Stimulated activated CD4-positive, alpha-beta T cell treated with anti-CD3 and anti-CD28 coated beads, Interleukin-4, amount 100 ng/mL, for 24 hours (primary cell): ENCODE measurements at places on chromosomes 11 and 22.

DNA sequence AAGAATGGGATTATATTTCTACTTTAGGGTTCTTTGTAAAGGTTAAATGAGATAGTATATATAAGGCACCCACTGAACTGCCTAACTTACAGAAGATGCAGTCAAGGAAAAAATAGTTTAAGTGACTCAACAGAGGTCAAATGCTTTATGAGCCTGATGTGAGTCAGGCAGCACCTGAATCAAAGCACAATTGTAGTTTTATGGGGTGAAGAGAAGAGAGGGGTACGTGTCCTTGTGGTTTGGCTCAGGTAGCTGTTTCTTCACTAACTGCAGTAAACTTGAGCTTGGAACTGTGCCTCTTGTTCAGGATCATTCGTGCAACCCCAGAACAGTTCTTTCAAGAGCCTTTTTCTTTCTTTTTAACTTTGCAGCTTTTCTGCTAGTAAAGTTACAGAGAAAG lies 125.2 kb upstream of the SPON1 start:
- no peak for DNase-seq

DNA sequence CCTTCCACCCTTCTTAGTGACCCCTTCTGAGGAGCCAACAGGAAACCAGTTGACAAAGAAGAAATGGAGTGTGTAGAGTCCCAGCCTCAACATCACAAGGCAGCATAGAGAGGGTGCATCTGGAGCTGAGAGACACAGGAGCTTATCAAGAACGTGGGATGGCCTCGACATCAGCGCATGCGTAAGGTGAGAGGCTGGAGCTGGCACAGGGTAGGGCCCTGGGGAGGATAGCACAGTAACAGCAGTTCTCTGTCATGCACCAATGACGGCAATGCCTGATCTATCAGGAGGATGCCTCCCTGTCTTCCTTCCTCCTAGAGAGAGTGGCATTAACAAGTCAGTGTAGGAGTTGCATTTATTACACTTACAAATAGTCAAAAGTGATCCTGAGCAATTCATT lies 426.1 kb downstream of the NTM start:
- no peak for DNase-seq

GRCh38 chr11:73243093-73243485 lies 25.0 kb downstream of the P2RY2 start:
- DNase-seq = no peak

DNA sequence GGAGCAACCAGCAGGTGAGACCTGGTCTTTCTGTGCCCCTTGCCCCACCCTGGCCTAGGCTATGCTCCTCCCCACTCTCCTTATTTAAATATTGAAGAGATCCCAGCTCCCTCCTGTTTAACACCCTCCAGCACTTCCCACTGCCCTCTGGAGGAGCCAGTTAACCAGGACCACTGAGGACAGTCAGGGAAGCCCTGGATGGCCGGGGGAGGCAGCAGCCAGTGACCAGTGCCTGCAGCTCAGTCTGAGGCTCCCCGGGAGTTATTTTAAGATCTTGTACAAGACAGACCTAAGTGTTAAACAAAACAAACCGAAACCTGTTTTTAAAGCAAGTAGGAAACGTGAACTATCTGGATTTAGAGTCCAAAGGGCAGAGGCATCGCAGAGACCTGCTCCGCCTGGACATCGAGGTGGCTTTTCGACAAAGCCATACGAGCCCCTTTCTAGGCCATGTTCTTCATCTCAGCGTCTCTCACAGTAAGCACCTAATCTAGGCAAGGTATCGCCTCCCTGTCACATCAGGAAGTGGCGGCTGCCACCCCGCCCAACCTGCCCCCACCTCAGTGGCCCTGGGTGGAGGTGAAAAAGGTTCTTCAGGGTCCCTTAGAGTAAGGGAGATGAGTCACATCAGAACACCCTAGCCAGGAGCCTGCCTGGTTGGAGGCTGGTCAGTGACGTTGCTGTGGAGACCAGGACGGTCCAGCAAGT lies 35.2 kb downstream of the TRMU start:
- DNase-seq = no peak

DNA sequence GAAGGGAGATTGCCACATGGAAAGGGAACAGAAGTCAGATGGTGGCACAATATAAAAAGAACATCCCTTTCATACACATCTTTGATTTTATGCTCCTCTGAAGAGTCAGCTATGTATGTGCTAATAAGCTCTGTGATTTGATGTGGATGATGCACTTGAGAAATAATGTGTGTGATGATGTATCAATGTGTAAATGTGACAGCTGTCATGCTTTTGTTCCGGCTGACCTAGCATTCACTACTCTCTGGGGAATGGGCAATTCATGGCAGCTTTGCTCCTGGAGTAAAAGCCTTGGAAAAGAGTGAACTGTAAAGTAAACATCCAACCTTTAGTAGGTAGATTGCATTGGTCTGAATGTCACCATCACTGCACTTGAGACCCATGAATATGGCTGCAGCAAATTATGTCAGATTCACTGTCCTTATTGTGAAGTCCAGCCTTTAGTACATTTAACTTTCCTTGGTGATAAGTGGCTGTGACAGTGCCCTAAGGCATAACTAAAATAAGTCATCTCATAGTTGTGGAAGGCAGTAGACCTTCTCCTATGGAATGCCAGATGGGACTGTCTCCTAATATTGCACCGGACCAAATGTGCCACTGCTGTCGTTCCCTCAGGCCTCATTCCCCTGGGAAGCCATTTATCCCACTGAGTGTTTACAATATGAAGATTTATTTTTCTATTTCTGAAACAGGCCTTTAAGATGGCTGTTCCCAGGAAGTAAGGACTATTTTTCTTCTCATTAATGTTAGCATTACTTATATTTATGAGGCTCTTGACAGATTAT lies 178.2 kb upstream of the CCDC90B start:
- DNase-seq = no peak

GRCh38 chr22:30175690-30176288 lies 70.8 kb downstream of the LIF start:
- no peak for DNase-seq

GRCh38 chr22:30830907-30831306 lies 136.2 kb downstream of the OSBP2 start:
- no peak for DNase-seq

- DNase-seq = no peak
Observed at GRCh38 chr11:107757661-107758060, 45.8 kb upstream of the SLN start.

DNA sequence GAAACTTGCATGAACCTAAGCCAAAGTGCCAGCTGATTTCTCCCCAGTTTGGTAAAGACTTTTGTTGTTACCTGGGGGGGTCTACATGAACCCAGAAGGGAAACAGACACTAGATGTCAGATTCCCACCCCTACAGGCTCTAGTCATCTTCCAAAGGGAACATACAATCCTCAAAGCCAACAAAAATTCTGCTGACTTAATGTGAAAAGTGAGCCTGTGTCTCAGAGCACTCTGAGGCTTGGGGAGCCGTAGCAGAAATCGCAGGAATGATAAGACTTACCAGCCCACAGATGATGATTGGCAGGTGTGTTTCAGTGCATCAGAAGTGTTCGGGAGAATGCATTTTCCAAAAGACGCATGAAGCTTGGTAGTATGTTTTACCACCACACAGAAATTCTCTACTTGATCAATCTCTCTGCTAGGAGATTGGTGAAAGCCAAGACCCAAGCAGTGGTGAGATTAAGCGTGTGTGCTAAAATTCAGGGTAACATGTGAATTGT lies 187.1 kb downstream of the DBX1 start:
- DNase-seq = no peak

- peak; percentile 83 for DNase-seq
Observed at GRCh38 chr22:37681556-37682049, 4.5 kb upstream of the NOL12 start.

DNA sequence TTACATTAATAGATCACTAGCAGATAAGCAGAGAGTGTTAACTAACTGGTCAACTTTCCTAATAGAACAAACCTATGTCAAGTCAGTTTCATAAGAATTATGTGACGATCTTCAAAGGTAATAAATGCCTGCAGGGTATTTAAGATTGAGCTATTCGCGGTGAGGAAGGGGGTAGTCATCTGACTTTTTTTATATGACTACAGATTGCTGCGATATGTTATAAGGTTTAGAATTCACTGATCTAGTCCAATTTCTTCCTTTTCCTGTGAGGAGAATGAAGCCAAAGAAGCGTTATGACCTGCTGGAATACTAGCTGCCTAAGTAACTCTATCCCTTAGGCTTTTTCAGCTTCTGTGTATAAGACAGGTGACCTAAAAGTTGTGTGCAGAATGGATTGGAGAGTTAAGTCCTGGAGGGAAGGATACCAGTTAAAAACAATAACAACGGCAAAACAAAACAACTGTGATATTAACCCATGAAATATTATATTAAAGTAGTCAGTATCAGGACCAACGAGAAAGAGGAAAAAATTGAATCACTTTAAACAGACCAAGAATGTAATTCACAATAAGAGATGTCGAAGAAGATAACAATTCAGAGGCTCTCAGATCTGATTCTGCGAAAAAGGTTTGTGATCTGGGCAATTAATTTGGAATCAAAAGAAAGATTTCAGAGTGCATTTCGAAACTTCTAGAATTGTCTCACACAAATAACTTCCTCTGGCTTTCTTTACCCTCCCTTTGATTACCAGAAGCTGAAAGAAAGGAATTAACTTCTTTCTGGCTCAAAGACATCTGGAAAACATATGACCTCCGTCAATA lies 630 bp downstream of the CASP4 start:
- DNase-seq = no peak

DNA sequence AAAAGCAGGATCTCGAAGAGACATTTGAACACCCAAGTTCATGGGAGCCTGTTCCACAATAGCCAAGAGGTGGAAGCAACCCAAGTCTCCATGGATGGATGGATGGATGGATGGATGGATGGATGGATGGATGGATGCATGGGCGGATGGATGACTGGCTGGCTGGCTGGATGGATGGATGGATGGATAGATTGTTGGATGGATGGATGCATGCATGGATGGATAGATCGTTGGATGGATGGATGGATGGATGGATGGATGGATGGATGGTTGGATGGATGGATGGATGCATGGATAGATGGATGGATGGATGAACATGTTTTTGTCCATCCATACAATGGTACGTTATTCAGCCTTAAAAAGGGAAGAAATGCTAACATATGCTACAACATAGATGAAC lies 603.4 kb downstream of the BRD1 start:
- no peak for DNase-seq

GRCh38 chr11:61616434-61616833 lies 35.6 kb upstream of the SYT7 start:
- no peak for DNase-seq

- no peak for DNase-seq
Observed at GRCh38 chr11:95248666-95249467, 17.9 kb upstream of the SESN3 start.

- DNase-seq = no peak
Observed at GRCh38 chr22:50326225-50326955, 422 bp downstream of the DENND6B start.

GRCh38 chr22:36212901-36213300 lies 11.3 kb upstream of the APOL4 start:
- no peak for DNase-seq

DNA sequence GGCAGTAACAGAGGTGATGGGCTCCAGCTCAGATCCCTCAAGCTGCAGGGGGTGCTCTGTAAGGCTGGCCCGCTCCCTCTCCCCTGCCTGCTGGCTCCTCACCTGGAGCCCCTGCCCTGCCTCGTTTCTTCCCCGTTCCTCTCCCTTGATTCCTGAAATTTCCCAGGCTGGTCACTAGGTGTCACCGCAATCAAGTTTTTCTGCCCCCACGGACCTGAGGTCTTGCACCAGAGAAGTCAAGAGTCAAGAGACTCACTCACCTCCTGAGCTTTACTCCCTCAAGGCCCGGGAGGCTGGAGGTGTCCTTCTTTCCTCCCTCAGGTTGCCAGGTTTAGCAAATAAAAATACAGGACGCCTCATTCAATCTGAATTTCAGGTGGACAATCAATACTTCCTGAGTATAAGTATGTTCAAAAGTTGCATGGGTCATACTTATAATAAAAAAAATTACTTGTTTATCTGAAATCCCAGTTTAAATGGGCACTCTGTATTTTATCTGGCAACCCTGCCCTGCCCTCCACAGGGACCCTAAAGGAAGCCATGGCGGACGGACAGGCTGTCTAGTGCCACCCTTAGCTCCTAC lies 69.2 kb downstream of the SCUBE1 start:
- DNase-seq = peak; percentile 43

DNA sequence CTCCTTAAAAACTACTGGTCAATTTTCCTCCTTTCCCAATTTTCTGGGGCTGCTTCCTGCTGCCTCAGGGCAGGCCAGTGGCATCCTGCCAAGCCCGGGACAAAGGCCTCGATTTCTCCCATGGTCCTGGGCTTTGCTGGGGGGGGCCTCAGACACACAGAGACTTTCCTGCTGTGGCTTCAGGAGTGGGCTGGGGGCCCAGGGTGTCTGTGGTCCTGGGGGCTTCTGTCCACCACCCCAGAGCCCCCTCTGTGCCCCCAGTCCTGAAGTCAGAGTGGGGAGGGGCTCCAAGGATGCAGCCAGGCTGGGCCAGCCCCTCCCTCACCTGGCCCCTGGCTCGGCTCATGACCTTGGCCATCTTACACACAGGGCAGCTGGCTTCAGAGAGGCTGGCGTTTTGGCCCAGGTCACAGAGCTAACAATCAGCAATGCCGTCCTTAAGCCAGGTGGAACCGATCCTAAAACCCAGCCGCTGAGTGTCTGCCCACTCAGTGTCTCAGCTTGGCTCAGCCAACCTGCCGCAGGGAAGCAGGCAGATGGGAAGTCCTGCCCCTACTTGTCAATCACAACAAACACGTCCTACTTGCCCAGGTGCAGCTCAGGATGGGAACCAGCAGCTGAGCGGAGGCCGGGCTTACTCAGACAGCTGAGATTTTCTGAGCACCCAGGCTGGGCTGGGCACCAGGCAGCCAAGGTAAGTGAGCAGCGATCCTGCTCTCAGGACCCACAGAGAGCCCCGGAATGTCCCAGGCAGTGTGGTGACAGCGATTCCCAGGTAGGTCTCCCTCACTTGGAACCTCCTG lies 34.6 kb downstream of the OSBPL5 start:
- no peak for DNase-seq

GRCh38 chr22:28984482-28985158 lies 77.0 kb downstream of the C22orf31 start:
- no peak for DNase-seq

DNA sequence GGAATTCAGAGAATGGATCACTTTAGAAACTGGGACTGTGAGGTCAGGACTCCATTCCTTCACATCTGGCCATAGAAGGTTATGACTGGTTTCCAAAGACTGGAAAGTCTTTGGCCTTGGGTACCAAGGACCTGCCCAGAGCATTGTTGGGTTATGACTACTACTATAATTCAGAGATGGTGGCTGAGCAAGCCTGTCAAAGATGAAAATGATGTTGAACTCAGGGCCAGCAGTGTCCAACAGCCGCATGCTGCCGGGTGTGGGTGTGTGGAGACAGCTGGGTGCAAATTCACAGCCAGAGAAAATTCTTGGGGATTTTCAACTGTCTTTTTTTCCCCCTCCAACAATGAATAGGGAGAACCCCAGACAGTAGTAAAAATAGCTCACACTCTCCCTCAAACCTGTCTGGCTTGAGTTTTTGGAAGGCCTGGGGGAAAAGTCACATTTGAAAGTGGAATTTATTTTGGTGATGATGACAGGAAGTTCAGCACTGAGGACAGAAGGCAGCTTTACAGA lies 166.8 kb upstream of the NCAM1 start:
- DNase-seq = no peak

GRCh38 chr11:67588136-67588503 lies 4.5 kb downstream of the GSTP1 start:
- DNase-seq = no peak
